ENCODE measurements at places on chromosomes 12 and 14. TPM values are rescaled to one million over a fixed set of nuclear protein-coding genes. Genes with fewer than 3 reads are reported as not detected.

DNA sequence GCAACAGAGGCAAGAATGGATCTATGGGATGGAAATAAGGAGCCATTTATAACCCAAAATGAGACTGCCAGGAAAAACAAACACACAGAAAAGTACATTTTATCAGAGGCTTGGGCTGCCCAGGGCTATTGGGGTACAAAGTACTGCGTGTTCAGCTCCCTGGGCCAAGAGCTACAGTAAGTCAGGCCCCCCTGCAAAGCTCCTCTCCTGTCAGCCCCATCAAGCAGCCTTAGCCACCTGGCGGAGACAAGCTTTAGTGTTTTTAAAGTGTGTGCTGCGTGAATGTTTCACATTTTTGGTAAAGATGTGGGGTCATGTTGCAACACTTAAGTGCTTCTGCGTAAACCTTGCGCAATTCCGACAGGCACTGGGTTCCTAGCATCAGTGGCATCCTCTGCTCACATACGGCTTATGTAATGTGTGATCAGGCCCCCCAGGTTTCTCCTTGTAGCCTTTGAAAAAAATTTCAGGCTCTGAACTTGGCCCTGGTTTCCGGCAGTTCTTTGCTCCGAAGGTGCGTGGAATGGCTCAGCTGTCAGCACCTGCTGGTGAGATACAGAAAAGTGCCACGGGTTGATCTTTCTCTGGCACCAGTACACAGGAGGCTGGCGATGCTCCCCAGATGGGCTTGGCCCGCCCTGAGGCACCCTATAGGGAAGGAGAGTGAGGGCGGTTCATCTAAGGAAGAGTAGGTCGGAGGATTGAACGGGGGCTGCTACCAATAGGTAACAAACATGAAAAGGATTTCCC, 198.7 kb upstream of the EEA1 start:
- peak; percentile 92 for DNase-seq

GRCh38 chr12:39866135-39866534, 239.7 kb downstream of the SLC2A13 start:
- DNase-seq = no peak

The SLC25A21 gene
- polyA plus RNA-seq = 0.62 TPM

DNA sequence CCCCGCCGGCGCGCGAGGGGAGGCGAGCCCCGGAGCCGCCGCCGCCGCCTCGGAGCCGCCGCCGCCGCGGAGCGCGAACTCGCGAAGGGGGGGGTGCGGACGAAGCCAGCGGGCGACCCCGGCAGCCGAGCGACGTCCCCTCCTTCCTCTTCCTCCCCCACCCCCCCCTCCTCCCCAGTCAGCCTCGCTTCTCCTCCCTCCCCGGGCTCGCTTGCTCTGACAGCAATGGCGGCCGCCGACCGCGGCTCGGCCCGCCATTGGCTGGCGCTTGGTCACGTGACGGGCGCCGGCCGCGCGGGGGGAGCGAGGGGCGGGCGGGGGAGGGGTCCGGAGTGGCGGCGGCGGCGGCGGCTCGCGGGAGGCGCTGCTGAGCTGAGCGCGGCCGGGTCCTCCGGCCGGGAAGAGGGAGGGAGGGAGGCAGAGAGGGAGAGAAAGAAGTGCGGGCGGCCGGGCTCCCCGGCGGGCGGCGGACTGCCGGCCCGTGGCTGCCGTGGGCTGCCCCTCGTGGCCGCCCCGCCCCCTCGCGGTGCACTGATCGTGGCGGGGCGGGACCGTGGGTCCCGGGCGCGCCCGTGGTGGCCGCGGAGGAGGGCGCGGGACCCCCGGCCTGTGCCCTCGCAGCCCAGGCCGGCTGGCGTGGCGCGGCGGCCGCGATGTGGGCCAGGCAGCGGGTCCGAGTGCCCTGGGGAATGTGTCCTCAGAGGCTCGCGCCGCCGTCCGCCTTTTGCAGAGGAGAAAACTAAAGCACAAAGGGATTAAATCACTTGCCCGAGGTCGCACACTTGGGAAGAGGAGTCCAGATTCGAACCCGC, at the start of gene MED13L:
TSS of gene MED13L (minus strand) at position 227 of the 812 bp plus-strand sequence. CDS start 562 bp downstream, outside the sequence.
- peak; percentile 78 for DNase-seq

DNA sequence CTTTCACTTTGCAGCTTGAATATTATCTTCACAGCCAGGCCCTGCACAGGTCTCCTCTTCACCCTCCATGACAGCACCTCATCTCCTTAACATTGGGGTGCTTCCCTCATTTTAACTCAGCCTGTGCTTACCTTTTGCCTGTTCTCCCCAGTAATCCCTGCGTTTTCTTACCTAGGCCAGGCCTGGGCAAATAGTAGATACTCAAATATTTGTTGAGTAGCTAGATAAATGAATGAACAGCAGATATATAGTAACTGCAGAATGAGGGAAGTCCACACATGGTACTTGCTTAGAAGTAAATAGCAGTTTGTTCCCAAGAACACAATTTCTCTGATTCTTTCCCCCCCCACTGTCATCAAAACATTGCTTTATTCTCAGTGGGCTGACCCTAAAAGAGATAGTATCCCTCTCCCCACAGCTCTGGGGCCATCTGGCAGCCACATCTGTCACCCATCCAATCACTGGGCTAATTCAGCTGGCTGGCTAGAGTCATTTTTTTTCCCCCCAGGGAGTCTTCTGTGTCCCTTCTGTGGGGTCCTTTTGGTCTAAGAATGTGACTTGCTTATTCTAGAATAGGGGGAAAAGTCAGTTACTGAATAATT, 43.2 kb downstream of the APPL2 start:
- no peak for DNase-seq

GRCh38 chr14:56514663-56515371, 64.8 kb upstream of the TMEM260 start:
- DNase-seq = peak; percentile 45

Data from IMR-90 (cell line).